IPS DF 19.7 (cell line): ENCODE measurements at places on chromosomes 5 and 9.

GRCh38 chr9:68914751-68915150, 99.2 kb downstream of the PRKACG start:
- no peak for DNase-seq

DNA sequence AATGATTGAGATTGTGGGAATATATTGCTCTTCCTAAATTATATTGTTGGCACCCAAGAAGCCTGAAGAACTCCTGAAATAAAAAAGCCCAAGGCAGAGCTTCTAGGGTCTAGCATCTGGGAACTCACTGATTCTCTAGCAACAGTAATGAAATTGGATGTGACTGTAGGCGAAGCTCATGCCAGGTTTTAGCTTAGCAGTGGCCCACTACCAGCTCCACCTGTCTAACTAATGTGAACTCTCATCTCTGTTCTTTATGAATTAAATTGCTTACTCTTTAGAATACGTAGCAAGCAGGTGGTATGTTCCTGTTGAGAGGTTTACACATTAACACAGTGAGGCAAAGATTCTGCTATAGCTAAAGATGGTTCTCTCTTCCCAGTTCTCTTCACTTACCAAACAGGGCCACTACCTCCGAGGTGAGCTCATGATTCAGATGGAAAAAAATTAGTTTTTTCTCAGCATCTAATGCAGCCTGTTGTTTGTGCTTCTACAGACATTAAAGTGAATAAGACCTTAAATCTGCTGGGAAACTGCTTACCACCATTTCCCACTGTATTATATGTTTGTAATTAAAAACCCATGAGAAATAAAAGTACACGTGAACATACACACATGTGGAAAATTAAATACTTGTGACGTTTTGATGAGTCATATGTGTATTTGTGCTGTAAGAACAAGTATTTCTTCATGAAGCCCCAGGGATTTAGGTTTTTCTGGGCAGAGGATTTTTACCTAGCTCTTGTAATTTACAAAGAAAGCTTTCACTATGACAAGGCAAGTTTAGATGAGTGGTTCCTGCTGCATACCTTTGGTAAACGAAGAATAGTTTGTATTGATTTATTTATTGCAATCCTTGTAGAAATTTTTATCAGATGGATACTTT, 360.1 kb downstream of the KDM4C start:
- no peak for DNase-seq

DNA sequence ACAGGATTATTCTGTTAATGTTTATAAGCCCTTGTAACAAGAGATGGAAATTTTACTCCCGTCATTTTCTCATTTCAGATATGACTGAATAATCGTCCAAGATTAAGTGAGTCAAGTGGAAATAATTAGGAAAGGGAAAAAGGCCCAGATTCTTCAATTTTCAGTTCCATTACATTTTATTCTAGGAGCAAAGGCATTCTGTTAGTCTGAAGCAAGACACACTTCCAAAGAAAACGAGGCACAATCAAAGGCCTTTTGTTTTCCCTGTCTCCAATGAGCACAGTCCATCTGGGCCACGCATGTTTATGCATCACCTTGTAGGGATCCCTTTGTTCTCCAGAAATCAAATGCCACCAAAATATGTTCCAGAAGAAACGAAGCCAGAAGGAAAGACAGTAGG, 382.9 kb upstream of the RFX3 start:
- no peak for DNase-seq

DNA sequence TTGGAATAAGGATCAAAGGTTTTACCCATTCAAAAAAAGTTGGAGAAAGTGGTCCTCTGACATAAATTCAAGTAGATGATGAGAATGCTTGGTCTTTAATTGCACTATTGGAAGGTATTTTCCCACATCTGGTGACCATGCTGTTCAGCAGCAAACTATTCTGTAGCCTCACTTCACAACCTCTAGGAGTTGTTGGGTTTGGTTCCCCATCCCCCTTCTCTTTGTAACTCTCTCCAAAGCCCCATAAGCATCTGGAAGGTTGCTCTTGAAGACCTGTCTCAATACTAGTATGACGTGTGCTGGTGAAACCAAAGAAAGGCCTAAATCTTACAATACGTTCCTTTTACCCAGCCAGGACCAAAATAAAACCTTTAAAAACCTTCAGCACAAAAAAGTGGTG, 8.5 kb downstream of the RGMB start:
- DNase-seq = no peak

DNA sequence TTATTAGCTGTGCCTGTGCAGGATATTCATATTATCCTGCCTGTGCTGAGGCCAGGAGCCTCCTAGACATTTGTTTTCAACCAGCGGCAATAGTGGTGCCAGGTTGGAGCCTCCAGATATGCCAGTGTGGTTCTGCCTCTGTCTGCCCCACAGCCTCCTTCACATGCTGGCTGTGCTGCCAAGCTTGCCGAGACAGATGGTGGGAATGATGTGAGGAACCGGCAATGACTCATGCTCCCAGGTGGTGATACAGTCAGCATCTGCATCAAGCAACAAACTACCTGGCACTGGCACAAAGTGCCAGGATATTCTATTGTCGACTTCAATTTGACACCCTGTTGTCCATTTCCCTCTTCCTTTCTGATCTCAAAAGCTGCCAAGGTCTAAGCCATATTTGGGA, 285.7 kb downstream of the CHSY3 start:
- no peak for DNase-seq

- DNase-seq = no peak
Measured at GRCh38 chr5:111454776-111455175, 57.6 kb downstream of the STARD4 start.

GRCh38 chr9:137277329-137278041, at the start of gene TOR4A:
Gene TOR4A (plus strand): TSS chr9:137277726. CDS start chr9:137278690, 964 bp downstream.
- no peak for DNase-seq

DNA sequence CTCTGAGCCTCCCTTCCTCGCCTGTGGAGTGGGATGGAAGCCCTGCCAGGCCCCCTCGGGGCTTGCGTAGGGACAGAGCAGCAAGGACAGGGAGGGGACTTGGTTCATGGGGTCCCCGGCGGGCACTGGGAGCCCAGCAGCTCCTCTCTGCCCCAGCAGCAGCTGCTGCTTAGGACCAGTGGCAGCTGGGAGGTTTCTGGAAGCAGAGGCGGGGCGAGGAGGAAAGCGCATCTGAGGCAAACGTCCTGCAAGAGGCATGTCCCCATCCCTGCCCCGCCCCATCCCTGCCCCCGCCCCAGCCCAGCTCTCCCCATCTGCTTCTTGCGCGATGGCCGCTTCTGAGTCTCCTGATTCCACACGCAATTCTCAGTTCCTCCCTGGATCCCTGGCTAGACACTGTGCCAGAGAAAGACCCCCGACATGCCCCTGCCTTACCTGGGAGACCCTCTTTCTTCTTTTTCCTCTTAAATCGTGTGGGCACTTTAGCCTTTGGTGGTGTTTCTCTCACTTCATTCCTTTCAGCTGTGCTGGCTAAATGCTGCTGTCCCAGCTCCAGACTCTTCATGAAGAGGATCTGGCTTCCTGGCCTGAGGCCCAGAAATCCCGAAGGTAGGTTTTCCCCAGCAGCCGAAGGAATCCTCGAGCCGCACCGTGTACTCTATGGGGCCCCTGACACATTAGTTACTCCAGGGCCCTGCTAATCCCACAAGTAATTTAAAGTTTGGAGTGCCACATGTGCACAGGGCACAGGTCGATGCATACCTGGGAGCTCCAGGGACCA, 4.4 kb upstream of the OR2S2 start:
- DNase-seq = no peak

DNA sequence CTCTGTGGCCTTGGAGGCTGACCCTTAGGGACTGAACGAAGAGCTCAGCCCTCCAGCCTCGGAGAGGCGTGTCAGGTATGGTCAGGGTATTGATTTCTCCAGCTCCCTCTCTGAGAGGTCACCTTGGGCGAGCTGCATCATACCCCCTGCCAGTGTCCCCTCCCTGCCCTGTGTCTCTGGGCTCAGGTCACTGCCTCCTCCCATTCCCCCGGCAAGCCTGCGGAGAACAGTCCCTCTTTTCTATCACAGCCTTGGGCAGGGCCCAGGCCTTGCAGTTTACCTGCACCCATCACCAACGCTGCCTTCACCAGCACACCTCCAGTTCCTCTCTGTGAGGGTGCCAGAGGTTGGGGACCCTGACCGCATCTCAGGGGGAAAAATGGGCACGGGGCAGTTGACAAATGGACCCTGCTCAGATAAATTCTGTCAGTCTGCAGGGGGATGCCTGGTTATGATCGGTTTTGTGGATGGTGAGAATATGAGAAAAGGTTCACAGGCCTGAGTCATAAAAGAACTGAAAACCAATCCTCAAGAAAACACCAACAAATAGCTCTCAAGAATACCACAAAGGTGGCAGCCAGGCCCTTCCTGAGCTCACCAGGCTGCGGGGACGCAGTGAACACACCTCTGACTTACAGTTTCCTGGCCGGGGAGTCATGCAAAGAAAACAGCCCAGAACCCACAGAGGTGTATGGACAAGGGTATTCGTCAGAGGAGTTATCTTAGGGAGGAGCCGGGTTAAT, 24.7 kb upstream of the RXRA start:
- DNase-seq = no peak

DNA sequence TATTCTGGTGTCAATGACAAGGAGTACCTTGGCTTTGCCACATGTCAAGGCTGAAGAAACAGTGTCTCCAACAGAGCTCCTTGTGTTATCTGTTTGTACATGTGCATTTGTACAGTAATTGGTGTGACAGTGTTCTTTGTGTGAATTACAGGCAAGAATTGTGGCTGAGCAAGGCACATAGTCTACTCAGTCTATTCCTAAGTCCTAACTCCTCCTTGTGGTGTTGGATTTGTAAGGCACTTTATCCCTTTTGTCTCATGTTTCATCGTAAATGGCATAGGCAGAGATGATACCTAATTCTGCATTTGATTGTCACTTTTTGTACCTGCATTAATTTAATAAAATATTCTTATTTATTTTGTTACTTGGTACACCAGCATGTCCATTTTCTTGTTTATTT, 19.8 kb downstream of the CD274 start:
- no peak for DNase-seq

GRCh38 chr9:69370430-69370829, 45.4 kb downstream of the ENTREP1 start:
- no peak for DNase-seq

- no peak for DNase-seq
Measured at GRCh38 chr5:82811490-82811889, 265.7 kb downstream of the TMEM167A start.

- DNase-seq = no peak
Measured at GRCh38 chr9:90301277-90301653, 341.4 kb downstream of the DIRAS2 start.

DNA sequence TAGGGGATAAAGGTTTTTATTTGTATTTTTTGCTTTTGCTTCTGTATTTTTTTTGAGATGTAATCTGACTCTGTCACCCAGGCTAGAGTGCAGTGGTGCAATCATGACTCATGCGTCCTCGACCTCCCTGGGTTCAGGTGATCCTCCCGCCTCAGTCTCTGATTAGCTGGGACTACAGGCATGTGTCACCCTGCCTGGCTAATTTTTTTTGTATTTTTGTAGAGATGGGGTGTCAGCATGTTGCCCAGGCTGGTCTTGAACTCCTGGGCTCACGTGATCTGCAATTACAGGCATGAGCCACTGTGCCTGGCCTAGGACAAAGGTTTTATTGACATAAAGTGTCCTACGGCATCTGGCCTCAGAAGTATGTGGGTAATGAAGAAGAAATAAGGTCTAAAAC, 297.1 kb upstream of the C9orf72 start:
- DNase-seq = no peak

DNA sequence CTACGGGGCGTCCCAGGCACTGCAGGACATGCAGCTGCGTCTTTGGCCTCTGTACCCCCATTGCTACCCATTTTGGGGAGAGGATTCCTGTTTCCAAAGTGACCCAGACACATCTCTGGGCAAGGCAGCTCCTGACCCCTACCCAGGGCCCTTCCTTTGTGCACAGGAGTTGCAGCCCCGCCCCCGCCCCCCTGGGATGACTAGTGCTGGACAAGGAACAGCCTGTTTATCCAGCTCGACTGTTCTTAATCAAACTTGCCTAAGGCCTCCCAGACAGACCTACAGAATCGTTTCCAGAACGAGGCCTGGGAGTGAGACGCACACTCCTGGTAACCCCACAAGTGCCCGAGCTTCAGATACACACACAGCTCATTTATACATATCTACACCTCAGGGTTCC, 13.2 kb downstream of the DIPK1B start:
- no peak for DNase-seq

- DNase-seq = no peak
Measured at GRCh38 chr5:78364005-78364404, 3.6 kb downstream of the SCAMP1 start.

GRCh38 chr5:8770431-8770830, 775.4 kb downstream of the SEMA5A start:
- DNase-seq = no peak

DNA sequence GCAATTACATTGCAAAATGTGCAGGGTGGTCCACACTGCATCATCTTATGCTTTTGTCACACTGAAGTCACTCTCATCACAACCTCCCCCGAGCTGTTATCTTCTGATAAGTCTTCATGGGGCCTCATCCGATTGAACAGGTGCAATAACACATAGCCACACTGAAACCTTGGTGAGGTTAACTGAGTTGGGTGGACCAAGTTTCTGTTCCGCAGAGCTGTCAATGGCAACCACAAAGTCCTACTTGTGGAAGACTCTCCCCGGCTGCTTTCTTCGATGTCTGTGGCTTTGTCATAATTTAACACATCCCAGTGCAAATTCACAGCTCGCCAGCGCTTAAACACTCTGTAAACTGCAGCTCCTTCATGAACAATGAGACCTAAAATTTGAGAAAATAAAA, 112.2 kb downstream of the MARCHF11 start:
- DNase-seq = no peak

GRCh38 chr5:35502206-35502605, 115.5 kb upstream of the SPEF2 start:
- DNase-seq = no peak

- no peak for DNase-seq
Measured at GRCh38 chr5:40877371-40877988, 31.8 kb upstream of the C7 start.

DNA sequence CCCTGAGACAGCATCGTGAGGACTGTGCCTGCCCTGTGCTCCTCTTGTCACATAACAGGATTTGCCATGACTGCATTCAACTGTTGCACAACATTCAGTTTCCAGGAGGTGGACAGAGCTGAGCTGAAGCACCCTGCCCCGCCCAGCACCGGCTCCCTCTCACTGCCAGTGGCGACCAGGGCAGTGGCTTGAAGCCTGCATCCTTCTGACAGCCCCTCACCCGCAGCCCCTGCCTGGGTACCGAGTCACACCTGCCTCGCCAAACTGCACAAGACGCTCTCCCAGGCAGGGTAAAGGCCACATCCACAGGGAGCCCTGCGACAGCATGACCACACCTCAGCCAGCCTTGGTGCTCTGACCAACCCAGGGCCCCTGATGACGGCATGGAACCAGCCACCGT, 59.9 kb upstream of the ZNF354A start:
- no peak for DNase-seq
